ENCODE measurements at places on chromosomes 6 and 20. TPM values are rescaled to one million over a fixed set of nuclear protein-coding genes. Genes with fewer than 3 reads are reported as not detected.

ZBTB12 gene
- total RNA-seq, result not detected

ZNF451 gene
- 132 TPM for total RNA-seq

RAD21L1 gene
- total RNA-seq, result not detected

TAPBP gene
- total RNA-seq, result 246 TPM

GGTLC1 gene
- total RNA-seq, result not detected

LY6G6D gene
- not detected for total RNA-seq

VWA7 gene
- total RNA-seq, result 1.2 TPM

SRSF12 gene
- total RNA-seq, result not detected

KCNK16 gene
- not detected for total RNA-seq

DNA sequence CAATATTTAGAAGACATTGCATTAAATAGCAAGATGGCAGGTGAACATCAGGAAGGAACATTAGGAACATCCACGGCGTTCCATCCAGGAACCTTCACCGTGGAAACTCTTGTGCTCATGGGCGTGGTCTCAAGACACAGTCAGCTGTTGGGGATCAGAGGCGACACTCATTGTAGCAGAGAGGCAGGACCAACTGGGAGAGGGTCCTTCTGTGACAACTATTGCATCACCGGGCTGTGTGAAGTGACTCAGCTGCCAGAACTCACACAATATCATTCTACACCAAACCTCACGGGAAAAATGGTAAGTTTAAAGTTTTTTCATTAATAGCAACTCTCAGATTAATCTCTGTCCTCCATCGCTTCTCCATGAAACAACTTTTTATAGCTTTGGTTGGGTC is 334.8 kb upstream of the SULF2 start:
- no peak for DNase-seq

DNA sequence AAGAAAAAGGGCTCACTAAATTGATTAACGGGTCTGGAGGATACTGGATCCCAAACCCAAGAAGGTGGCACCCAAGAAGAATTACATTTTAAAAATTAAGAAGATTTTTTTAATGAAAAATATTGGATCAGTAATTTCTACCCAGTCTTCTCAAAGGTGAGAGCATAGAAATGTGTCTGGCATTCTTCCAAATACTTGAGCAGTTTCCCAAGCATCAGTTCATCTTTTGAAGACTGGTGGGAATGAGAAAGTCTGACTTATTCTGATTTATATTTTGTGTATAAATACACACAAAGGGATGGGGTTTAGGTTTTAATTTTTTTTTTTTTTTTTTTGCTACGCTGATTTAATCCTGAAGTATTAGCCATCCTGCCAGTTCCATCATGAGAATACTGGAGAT is 3.3 kb downstream of the MGME1 start:
- no peak for DNase-seq

GRCh38 chr6:45591890-45592289 is 214.2 kb upstream of the SUPT3H start:
- DNase-seq, result no peak

- no peak for DNase-seq
Observed at GRCh38 chr20:49951151-49951550, 15.0 kb downstream of the RNF114 start.

GRCh38 chr6:11366934-11367637 is 134.6 kb upstream of the NEDD9 start:
- peak; percentile 42 for DNase-seq

DNA sequence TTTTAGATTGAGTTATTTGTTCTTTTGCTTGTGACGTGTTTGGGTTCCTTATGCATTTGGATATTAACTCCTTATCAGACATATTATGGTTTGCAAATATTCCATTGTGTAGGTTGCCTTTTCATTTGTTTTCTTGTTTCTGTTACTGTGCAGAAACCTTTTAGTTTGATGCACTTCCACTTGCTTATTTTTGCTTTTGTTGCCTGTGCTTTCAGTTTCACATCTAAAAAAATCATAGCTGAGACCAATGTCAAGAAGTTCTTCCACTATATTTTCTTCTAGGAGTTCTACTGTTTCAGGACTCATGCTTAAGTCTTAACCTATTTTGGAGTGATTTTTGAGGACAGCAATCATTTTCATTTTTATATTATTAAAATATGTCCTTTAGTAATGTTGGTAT is 113.5 kb downstream of the EPM2A start:
- no peak for DNase-seq

- no peak for DNase-seq
Observed at GRCh38 chr6:56933650-56934049, 21.3 kb upstream of the BEND6 start.

DNA sequence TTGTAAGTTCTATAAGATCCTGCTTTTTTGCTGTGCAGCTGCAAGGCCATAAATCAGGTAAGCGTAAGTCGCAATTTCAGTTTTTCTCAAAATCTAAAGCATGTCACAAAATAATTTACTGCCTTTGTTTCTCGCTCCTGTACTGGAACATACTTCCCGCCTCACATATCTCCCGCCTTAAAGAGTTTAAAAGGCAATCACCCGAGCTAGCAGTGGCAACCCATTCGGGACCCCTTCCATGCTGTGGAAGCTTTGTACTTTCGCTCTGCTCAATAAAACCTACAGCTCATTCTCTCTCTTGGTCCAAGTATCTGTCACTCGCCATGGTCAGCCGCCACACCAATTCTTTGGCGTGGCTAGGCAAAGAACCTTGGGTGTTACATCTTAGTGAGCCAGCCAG is 34.0 kb downstream of the CEP85L start:
- no peak for DNase-seq

- no peak for DNase-seq
Observed at GRCh38 chr6:21074484-21074883, 519.1 kb upstream of the SOX4 start.

DNA sequence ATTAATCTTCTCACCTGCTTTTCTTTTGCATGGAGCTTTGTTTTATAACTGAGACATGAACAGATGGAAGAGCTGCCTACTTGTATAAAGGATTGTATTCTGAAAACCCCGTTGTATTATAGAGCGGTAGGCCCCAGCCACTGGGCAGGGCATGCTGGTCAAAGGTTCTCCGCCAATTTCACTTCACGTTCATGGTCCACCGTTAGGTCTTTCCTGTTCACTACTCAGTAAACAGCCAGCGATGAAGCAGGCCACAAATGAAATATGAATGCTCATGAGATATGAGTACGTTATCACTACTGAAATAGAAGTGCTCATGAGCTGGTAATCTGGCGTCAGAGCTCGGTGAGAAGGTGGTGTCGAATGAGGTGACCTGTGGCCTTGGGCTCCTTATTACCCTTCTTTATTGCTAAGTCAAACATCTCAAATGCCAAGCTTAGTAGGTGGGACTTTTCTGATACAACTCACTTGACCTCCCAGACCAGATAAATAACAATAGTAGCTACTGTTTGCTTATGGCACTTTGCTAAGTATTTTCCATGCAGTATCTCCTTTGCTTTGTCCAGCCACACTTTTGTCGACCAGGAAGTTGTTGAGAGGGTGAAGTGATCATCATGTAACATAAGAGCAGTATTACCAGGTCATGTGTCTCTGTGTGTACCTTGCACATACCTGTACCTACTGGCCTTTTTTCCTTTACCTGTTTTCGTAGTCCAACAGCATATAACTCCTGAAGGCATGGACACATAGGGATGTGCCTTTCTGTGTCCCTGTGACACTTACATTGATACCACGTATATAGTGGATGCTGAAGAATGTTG is 16.7 kb downstream of the EDN3 start:
- DNase-seq, result no peak

DNA sequence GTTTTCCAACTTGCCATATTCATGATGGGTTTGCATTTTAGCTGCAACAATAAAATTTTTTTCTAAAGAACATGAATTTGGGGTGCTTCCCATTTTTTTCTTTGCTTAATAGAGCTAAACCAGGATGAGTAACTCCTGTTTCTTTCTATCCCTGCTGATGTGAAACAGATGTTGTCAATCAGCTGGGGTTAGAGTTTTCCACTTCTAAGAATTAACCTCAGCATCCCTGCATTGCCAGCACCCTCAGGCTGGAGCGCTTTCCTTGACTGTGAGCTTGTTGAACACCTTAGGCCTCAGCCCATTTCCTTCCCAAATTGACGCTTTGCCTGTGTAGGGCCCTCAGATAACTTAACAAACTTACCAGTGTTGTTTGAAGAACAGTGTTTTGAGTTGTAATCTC is 74.5 kb downstream of the PTPN1 start:
- DNase-seq, result no peak

- no peak for DNase-seq
Observed at GRCh38 chr6:76677017-76677416, 604.6 kb upstream of the IMPG1 start.

GRCh38 chr6:74857157-74857556 is 348.7 kb downstream of the COL12A1 start:
- DNase-seq, result no peak

GRCh38 chr6:124123617-124124209 is 320.0 kb downstream of the NKAIN2 start:
- DNase-seq, result no peak

GRCh38 chr6:84774157-84774984 is 10.0 kb upstream of the TBX18 start:
- DNase-seq, result no peak

- no peak for DNase-seq
Observed at GRCh38 chr20:4369119-4369797, 352.5 kb upstream of the PRND start.

DNA sequence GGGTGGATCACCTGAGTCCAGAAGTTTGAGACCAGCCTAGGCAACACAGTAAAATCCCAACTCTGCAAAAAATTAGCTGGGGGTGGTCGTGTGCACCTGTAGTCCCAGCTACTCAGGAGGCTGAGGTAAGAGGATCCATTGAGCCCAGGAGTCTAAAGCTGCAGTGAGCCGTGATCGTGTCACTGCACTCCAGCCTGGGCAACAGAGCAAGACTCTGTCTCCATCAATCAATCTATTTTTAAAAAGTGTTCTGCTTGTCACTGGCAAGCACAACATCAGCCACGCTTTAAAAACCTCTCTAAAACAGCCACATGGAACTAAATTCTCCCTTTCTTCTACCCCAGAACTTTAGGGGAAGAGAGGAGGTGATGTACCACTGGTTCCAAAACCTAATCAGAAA is 131.6 kb upstream of the RREB1 start:
- DNase-seq, result no peak

GRCh38 chr6:128487055-128487454 is 33.3 kb downstream of the PTPRK start:
- no peak for DNase-seq

DNA sequence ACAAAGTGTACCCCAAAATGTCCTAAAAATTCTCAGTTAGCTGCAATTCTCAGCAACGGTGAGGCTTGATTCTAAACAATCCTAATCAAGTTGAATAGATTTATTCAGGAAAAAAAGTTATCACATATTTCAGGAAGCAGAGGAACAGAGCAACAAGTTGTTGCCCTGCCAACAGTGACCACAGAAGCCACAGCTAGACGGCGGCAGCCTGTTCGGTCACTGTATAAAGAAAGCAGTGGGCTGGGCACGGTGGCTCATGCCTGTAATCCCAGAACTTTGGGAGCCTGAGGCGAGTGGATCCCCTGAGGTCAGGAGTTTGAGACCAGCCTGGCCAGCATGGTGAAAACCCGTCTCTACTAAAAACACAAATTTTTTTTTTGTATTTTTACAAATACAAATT is 171.2 kb upstream of the BMP5 start:
- DNase-seq, result no peak

DNA sequence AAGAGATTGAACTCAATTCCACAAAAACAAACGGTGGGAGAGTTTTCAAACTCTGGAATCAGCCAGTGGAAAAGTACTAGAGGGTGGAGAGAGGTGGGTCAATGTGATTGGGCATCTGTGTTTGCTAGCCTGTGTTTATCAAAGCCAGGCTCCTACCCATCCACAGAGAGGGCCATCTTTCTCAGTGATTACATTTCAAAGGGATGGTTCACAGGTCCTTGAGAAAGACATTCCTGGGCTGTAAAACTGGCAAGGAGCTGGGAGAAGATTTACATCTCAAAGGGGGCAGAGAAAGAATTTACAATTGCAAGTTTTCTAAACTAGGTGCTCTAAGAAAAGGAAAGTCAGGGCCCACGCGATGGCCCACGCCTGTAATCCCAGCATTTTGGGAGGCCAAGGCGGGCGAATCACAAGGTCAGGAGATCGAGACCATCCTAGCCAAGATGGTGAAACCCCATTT is 146.8 kb upstream of the UST start:
- DNase-seq, result no peak

DNA sequence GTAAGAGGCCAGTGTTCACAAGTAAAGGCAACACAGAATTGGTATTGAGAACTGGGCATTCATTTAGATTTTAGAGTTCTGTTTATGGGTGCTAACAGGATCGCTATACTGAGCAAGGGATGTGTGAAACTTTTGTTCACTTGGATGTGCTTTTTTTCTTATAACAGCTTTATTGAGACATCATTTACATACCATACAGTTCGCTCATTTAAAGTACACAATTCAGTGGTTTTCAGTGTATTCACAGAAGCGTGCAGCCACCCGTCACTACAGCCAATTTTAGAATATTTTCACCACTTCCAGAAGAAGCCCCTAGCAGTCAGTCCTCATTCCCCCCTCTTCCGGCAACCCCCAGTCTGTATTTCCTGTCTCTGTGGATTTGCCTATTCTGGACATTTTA is 48.7 kb downstream of the GFRA4 start:
- no peak for DNase-seq

GRCh38 chr20:62967149-62967501 is 14.6 kb downstream of the SLC17A9 start:
- no peak for DNase-seq

DNA sequence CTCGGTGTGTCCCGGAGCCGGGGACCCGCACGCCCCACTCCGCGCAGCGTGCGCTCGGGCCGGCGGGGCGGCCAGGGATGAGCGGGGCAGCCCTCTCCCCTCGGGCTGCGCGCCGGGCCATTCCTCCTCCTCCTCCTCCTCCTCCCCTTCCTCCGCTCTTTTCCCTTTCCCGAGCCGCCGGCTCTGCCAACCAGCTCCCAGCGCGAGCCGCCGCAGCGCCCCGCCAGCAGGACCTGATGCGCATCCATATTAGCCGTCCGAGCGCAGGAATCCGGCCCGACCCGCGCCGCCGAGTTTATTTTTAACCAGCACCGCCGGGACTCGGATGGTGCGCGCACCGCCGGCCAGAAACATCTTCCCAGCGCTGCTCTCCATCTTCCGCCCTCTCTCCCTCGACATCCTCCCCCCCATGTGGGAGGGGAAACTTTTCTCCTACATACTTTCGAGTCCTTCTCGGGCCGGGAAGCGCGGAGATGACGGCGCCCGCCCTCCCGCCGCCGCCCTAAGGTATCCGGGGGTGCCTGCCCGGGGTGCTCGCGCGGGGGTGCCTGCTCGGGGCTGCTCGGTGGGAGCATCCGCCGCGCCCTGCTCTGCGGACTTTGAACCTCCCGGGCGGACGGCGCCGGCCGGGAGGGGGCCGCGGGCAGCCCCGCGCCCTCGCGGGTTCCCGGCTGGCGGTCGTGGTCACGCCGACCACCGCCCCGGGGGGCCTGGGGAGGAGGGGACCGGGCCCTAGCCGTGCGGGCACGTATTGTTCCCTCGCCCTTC is 619 bp downstream of the RREB1 start:
- DNase-seq, result peak; percentile 10
